OCI-LY7 (cell line): ENCODE measurements at places on chromosomes 1 and 21. TPM values are rescaled to one million over a fixed set of nuclear protein-coding genes. Genes with fewer than 3 reads are reported as not detected.

Gene U2AF1
- total RNA-seq: 60.8 and 96.6 TPM in 2 replicates

Gene CLIC4
- total RNA-seq: 113 and 116 TPM in 2 replicates

Gene SERPINC1
- total RNA-seq: not detected in 2 replicates

Gene PTGFRN
- not detected in 2 replicates for total RNA-seq

Gene SOD1
- total RNA-seq: 307 and 315 TPM in 2 replicates

- no peak for DNase-seq
Measured at GRCh38 chr1:150234309-150234565, 1.7 kb downstream of the ANP32E start.

Gene HSPA13
- total RNA-seq: 31.7 and 33.4 TPM in 2 replicates

Gene DMRTA2
- total RNA-seq: not detected in 2 replicates

- no peak for DNase-seq
Measured at GRCh38 chr1:110544753-110545152, 25.8 kb upstream of the KCNA10 start.

- DNase-seq: no peak
Measured at GRCh38 chr1:20697563-20697962, 20.2 kb downstream of the KIF17 start.

- DNase-seq: no peak
Measured at GRCh38 chr1:42239555-42239954, 75.0 kb upstream of the GUCA2A start.

Gene POGK
- 37.4 and 41.9 TPM in 2 replicates for total RNA-seq

DNA sequence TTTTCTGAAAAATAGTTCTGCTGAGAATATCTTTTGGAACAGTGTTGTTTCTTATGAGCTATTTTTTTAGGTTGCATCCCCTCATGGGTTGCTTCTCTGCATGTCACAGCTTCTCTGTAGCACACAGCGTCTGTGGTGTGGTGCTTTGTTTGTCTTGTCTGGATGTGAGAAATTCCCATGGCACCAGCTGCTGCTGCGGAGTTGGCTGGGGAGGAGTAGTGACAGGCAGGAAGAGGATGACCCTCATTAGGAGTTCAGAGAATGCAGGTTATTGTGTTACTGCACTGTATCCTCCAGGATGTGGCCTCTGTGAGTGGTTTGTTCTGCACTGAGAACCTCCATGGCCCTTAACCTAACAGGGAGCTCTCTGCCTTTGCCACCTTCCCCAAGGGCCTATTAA is 64.8 kb downstream of the TSEN15 start:
- DNase-seq: no peak

- peak; percentile 52 for DNase-seq
Measured at GRCh38 chr1:983798-984475, 2.0 kb upstream of the PERM1 start.

DNA sequence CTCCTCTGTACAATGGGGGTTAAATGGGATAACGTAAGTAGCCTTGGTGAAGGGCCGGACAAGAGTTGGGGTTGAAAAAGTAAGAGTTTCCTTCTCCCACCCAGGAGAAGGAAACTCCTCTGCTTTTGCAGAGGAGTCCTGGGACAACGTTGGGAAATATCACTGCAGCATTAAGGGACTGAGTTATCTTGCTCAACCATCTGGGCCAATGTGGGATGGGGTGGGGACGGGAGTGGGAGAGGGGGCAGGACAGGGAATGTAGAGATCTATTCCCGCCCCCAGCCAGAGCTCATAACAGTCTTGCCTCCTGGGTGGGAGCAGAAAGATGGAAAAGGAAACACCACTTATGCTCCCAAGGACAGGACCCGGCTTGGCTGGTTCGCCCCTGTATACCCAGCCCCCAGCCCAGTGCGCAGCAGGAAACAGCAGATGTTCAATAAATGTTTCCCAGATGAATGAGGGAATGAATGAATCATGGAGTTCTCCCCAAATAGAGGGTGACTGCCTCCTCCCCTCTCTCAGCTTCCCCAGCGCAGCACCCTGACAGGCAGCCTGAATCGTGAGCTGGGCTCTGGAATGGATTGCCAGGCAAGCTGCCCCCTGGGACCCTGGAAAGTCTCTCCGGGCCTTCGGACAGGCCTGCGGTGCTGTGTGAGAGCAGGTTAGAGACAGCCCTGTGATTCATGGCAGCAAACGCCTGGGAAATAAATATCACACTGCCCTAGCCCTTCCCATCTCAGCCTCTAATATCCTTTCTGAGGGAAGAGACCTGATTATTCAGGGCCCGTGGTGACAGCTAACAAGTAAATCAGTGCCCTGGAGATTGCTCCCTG is 24.8 kb downstream of the FBXO2 start:
- DNase-seq: no peak

DNA sequence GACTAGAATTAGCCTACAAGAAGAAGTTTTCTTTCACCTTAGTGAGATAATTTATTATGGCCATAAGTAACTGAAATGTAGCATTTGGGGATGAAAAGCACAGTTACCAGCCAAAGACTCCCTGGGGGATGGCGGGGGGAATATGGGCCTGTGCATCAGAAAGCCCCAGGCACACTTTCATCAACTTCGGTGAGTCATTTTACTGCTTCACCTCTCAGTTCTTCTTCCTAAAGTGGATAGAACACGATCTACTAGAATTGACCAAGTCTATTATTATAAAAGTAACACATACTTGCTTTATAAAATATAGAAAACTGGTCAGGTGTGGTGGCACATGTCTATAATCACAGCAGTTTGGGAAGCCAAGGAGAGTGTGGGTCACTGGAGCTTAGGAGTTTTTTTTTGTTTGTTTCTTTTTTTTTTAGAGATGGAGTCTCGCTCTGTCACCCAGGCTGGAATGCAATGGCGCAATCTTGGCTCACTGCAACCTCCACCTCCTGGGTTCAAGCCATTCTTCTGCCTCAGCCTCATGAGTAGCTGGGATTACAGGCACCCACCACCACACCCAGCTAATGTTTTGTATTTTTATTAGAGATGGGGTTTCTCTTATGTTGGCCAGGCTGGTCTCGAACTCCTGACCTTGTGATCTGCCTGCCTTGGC is 141.8 kb downstream of the ZZZ3 start:
- DNase-seq: no peak

GRCh38 chr1:109914587-109915240 is 4.1 kb downstream of the CSF1 start:
- DNase-seq: no peak

Gene HIVEP3
- 0.53 and 0.70 TPM in 2 replicates for total RNA-seq

GRCh38 chr1:113630340-113631327 is 128.7 kb downstream of the PHTF1 start:
- no peak for DNase-seq

Gene DNM3
- total RNA-seq: 0.30 and 0.61 TPM in 2 replicates

DNA sequence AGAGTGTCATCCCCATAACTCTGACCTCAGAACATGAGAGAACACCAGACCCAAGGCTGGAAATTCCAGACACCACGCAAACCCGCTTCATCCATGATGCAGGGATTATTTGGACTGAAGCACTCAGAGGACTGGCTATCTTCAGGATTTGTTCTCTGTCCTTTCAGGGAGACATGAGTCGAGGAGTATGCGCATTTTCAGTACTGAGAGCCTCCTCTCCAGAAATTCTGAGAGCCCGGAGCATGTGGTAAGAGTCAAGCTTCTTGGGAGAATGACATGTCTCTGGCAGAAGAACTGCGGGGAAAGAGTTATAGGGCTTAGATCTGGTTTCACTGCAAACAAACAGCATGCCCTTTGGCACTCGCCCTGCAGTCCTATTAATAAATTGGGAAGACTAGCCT is 6.9 kb downstream of the LAX1 start:
- no peak for DNase-seq

DNA sequence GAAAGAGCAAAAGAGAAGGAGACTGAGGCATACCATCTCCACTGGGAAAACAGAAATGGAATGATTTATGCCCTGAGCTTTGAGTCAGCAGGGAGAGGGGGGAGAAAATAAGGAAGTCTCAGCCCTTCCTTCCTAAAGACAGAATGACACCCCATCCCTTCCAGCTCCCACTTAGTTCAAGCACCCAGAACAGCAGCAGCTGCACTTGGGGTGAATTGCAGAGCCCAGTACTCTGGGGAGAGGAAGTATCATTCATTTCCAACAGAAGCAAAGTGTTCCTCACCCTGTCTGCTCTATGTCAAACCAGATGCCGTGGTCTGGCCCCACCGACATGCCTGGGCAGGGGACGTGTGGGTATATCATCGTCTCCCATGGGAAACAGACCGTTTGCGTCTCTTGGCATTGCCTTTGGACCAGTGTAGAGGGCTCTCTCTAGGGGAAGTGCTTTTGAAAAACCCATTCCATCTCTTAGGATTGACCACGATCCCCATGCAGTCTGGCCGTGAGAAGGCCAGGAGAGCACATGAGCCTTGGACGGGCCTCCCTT is 1.1 kb upstream of the KCNJ15 start:
- DNase-seq: no peak

Gene UBL4B
- not detected in 2 replicates for total RNA-seq
